ENCODE measurements at places on chromosomes 11 and 22.

DNA sequence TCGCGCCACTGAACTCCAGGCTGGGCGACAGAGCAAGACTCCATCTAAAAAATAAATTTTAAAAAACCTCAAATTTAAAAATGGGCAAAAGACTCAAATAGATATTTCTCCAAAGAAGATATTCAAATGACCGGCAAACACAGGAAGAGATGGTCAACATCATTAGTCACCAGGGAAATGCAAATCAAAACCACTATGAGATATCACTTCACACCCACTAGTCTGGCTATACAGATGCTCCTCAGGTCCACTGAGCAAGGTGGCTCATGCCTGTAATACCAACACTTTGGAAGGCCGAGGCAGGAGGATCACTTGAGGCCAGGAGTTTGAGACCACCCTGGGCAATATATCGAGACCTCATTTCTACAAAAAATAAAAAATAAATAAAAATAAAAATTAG, 43.3 kb upstream of the SLC35C1 start:
- no peak for DNase-seq

DNA sequence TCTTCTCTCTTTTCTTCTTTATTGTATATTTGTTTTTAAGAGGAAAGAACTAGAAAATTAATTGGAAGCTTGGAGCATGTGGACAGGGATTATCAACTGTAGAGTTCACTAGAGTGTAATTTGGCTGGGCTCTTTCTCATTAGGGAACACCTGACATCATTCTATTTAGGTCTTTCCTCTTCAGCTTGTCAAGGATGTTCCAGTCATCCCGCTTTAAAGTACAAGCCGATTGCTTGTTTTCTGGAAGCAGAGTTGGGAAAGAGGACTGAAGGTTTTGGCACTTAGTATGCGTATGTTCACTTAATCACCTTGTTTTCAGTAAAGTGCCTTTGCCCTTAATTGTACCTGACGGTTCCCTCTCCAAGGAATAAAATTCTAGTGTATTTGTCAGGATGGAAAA, 111.6 kb downstream of the WNT11 start:
- DNase-seq: no peak

- no peak for DNase-seq
Measured at GRCh38 chr11:100459811-100460210, 227.3 kb upstream of the ARHGAP42 start.

GRCh38 chr11:100240025-100240539, 447.0 kb upstream of the ARHGAP42 start:
- no peak for DNase-seq

- DNase-seq: no peak
Measured at GRCh38 chr11:107598225-107599139, 7.5 kb downstream of the ELMOD1 start.

DNA sequence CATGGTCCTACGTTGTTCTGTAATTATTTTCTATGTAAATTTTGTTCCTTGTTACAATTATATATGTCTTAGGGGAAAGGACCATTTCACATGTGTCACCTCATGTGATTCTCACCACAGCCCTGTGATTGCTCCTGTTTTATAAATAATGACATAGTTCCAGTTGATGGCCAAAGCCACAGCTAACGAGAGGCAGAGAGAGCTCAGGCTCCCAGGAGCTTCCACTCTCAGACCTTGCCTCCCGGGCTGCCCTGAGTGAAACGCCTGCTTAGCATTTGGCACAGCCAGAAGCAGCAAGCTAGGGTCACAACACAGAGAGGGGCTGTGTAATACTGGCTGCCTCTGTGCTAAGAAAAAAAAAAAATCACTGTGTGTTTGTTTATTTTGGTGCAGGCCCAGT, 5.9 kb downstream of the TMEM121B start:
- no peak for DNase-seq

- no peak for DNase-seq
Measured at GRCh38 chr11:61256710-61257482, 15.9 kb downstream of the PGA5 start.
